ENCODE measurements at places on chromosomes 7 and 10. TPM values are rescaled to one million over a fixed set of nuclear protein-coding genes. Genes with fewer than 3 reads are reported as not detected.

Gene SYT15B
- total RNA-seq: not detected

Gene CPED1
- total RNA-seq: not detected

Gene CAMK2B
- 2.1 TPM for total RNA-seq

Gene SLC18A3
- not detected for total RNA-seq

Gene SEC61A2
- total RNA-seq: 28.8 TPM

GRCh38 chr10:7260412-7260900, 150.4 kb downstream of the SFMBT2 start:
- no peak for DNase-seq

DNA sequence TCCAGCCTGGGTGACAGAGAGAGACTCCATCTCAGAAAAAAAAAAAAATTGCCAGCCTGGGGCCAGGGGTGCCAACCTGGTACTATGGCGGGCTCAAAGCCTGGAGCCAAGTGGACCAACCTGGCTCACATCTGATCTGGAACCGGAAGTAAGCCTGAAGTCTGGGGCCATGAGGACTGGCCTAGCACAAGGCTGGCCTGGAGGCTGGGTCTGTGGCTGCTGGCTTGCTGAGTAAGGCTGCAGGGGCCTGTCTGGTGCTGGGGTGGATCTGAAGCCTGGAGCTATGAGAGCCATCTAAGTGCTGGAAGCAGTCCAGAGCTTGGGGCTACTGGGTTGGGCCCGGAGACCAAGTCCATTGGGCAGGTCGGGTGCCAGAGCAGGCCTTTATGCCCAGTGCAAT, 84.9 kb downstream of the CCDC3 start:
- DNase-seq: no peak

- DNase-seq: no peak
These were observed 436.0 kb upstream of the GRM3 start for GRCh38 chr7:86207740-86208139.

- no peak for DNase-seq
These were observed 13.0 kb downstream of the FAM20C start for GRCh38 chr7:205115-206010.

- DNase-seq: no peak
These were observed 44.1 kb downstream of the SFTPD start for GRCh38 chr10:79904671-79905321.

GRCh38 chr10:44466236-44466635, 81.3 kb upstream of the CXCL12 start:
- DNase-seq: no peak

DNA sequence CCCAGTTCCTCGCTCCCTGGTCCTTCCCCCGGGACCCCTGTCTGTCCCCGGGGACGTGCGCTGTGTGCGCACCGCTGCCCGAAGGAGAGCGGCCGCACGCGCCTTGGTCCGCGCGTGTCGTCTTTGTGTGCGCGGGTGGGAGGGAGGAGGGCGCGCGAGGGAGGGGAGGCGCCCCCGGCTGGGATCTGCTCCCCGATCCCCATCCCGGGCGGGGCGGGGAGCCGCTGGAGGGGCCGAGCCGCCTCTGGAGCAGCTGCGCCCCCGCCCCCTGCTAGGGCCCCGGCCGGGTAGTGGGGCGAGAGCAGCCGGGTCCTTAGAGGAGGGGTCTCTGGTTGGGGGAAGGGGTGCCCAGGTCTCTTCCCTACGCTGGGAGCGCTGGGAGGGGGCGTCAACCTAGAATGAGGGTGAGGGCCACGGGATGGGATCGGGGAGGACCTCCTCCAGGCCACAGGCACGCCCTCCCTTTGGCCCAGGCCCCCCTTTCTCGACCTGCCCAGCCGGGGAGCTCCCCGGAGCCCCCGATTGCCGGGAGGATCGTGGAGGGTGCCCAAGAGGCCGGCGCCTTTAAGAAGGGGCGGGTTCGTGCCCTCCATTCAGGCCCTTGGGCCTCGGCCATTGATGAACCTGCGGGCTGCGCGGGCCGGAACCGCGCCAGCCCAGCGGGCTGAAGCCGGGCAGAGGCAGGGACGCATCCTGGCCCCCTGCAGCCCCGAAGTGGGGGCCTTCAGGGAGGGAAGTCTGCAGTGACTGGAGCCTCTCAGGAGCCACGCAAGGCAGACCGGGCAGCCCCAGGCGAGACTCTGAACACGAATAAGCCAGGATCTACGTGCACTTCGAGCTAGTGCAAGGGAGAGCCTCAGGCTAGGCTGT, 678 bp downstream of the SH2B2 start:
- DNase-seq: no peak

DNA sequence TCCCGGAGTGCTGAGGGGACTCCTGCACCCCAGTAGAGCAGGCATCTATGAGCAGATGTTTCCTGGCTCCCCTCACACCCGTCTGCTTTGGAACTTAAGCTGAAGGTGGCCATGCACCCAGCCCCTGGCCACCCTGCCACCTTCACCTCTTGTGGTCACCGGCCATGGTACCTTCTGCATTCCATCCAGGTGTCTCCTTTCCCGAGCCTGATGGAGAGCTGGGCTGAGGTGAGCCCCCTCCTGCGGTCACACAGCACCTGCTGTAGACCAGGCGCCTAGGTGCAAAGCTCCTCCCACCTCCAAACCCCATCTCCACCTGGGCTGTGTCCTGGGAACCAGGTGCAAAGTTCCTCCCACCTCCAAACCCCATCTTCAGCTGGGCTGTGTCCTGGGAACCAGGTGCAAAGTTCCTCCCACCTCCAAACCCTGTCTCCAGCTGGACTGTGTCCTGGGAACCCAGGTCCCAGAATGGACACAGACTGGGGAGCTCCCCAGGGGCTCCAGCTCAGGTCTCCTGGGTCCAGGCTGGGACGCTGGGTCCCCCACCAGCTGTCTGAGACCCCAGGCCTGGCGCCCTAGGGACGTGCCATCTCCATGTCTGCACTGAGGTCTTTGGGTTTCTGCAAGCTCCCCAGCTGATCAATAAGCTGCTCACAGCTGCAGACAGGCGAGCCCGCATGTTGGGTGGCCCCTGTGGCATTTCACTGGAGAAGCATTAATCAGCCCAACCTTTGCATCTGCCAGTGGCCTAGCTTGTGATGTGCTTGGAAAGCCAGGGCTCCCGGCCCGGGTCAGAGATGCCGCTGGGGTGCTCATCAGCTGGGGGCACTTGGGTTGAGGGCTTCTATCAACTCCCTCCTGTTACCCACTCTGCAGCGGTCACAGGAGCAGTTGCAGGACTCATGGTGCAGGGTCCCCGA, 61.2 kb upstream of the INPP5A start:
- no peak for DNase-seq

GRCh38 chr10:21427804-21428481, 97.5 kb downstream of the SKIDA1 start:
- no peak for DNase-seq

DNA sequence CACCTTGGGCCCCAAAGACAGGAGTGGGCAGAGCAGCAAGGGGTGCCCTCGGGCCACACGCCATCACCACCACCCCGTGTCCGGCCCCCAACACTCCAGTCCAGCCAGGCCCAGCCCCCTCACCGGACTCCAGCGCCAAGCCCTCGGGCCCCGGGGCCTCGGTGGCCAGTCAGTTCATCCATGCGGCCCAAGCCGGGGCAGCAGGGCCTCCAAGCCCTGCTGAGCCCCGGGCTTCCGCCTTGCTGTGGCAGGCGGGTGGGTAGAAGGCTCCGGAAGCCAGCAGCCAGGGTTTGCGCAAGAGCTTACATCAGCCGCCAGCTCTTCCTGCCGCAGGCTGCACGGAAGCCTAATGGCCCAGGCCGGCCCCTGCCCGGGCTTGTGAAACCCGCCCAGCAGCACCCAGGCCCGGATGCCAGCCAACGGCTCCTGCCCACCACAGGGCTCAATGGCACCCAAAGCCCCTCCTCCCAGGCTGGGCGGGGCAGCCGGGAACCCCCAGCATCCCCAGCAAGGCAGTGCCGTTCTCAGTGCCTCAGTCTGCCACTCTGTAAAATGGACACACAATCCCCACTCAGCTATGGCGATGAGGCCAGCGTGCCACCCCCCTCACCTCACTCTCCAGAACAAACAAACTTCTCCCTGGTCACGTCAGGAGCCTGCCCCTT, 26.5 kb downstream of the TNRC18 start:
- peak; percentile 96 for DNase-seq

GRCh38 chr7:151391358-151391730, 18.5 kb downstream of the WDR86 start:
- DNase-seq: no peak

- no peak for DNase-seq
These were observed 184.9 kb downstream of the EMX2 start for GRCh38 chr10:117727421-117727820.

GRCh38 chr7:98568891-98569290, 48.2 kb upstream of the NPTX2 start:
- no peak for DNase-seq

DNA sequence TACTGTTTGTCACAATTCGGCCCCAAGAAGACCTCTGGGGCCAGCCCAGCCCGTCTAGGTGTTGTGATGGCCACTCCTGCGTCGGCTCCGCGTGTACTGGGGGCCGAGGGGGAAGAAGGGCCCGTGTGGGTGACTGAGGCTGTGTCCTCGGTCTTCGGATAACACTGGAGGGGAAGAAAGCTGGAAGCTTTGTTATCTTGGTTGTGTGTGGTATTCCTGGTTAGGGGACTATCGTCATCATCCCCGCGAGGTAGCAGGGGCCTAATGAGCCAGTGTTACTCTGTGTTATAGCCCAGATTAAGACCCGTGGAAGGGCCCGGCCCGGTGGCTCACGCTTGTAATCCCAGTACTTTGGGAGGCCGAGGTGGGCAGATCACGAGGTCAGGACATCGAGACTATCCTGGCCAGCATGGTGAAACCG, 854 bp downstream of the MTG1 start:
- DNase-seq: no peak

- no peak for DNase-seq
These were observed 318.1 kb upstream of the MYO3A start for GRCh38 chr10:25615926-25616325.

GRCh38 chr10:71234004-71234894, 21.9 kb downstream of the UNC5B start:
- no peak for DNase-seq

GRCh38 chr7:125651823-125652528, 722.4 kb upstream of the POT1 start:
- no peak for DNase-seq

GRCh38 chr10:53664282-53665019, 891.9 kb upstream of the MBL2 start:
- no peak for DNase-seq

- no peak for DNase-seq
These were observed 68.9 kb upstream of the KDM7A start for GRCh38 chr7:140245611-140246105.

DNA sequence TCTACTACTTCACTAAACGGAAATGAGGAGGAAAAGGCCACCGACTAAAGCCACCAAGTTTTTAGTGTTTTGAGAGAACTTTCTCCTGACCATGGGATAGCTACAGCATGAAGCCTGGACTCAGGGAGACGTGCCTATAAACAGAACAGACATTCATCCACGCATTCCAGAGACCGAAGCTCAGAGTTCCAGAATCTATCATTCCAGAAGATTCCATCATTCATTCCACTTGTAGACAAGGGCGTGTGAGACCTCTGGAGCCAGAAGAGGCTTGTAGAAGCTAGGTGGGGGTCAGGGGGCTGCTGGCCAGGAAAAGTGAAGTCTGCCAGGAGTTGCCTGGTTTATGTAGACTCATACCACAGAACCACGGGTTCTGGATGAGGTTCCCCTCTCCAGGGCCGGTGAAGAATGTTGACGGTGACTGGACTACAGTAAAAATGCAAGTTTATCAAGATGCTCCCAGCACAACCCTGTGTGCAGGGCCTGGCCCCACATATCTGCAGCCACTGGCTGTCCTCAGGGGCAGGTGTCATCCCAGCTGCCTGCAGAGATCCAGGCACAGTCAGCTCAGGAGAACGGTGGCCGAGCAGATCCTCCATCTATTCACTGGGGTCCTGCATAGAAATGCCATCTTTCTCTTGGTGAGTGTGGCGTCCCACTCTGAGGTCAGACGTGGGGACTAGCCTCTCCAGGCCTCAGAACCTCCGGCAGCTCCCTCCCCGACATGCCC, 215.7 kb downstream of the USP6NL start:
- DNase-seq: no peak

GRCh38 chr10:6843481-6843881, 263.4 kb upstream of the PRKCQ start:
- no peak for DNase-seq

- no peak for DNase-seq
These were observed 8.9 kb upstream of the KLHL7 start for GRCh38 chr7:23096518-23097290.

- DNase-seq: no peak
These were observed 8.1 kb downstream of the TTYH3 start for GRCh38 chr7:2639695-2640481.

Measured in activated naive CD4-positive, alpha-beta T cell treated with anti-CD3 and anti-CD28 coated beads, Interleukin-2, amount 50 U/mL, for 72 hours (primary cell).